ENCODE measurements at places on chromosomes 7 and 10.

DNA sequence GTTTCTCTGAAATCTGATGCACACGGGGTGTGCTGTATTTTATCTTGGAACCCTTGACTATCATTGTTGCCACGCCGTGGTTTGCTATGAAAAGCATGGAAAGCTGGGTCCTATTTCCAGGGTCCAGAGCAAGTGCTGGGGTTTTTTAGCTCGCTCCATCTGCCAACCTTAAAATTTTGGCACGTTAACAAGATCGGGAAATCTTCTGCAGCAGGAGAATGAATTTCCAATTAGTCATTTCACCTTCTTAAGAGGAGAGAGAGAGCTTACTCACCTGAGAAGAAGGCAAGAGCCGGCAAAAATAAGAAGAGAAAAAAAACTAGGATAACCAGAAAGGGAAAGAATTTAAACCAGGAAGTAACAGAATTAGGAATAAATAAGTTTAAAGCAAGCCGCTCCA, 223.6 kb upstream of the CELF2 start:
- DNase-seq, result no peak

DNA sequence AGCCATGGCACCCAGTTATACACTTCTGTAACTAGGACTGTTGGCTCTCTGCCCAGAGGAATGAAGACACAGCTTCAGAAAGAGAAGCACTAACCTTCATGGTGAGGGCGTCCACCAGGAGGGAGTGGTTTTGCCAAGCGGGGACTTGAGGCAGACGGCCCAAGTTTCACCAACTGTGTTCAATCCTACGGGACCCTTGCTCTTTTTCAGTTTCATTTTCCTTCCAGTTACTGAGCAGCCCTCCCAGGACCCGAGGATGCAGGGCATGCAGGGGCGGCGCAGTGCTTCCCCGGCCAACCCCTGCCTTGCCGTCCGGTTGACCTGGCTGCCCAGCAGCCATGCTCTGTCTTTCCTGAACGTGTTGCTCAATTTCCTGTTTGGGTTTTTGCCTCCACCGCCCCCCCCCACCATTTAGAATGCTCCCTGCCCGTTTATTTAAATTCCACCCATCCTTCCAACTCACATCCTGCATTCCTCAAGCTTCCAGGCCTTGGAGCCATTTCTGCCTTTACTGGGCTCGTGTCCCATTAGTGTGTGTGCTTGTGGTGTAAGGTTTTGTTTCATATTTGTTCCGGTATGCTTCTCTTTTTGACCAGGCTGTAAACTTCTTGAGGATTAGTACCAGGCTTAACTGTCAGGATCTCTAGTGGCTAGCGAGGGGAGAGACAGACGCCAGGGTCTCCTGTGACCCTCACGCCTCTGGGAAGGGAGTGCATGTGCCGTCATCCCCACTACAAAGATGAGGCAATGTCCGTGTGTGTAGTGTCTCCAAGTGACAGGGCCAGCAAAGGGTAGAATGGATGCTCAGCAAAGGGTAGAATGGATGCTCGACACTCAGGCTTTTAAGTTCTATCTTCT, 31.6 kb downstream of the IL15RA start:
- no peak for DNase-seq

DNA sequence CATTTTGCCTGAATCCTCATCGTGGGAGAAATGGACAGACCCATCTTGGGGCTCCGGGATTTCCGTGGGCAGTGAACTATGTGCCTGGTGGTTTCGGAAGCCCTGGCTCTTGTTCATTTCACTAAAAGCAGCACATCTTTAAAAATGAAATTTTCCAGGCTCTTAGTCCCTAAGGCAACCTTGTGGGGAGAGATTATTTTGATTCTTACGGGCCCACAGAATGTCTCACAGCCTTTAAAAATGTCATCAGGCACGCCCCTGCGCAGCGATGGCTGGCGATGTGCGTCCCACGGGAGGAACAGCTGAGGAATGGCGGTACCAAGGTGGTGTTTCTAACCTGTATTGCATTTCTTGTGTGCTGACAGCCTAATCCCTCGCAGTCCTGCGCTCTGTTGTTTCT, 189.7 kb downstream of the CCDC3 start:
- DNase-seq, result no peak

DNA sequence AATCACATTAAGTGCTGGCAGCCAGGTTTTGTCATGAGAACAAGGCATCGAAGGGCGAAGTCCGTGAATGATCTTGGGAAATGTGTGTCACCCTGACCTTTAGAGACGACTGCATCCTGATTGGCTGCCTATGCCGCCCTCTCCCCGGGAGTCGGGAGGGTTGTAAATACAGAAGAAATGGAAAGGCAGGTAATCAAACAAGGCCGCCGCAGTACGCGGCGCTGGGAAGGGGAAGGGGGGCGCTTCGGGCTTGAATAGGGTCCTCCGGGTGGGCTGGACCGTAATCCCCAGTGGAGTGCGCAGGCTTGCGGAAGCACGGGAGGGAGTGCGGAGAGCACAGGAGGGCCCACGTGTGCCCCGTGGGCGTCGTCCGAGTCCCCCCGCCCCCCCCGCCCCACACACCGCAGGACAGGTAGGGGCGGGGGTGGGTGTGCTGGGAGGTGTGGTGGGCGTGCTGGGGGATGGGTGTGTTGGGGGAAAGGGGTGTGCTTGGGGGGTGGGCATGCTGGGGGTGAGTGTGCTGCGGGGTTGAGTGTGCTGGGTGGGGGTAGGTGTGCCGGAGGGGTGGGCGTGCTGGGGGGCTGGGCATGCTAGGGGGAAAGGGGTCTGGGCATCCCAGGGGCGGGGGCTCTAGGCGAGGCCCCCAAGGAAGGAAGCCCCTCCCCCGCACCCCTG, 169.4 kb downstream of the ARHGAP12 start:
- peak; percentile 32 for DNase-seq

DNA sequence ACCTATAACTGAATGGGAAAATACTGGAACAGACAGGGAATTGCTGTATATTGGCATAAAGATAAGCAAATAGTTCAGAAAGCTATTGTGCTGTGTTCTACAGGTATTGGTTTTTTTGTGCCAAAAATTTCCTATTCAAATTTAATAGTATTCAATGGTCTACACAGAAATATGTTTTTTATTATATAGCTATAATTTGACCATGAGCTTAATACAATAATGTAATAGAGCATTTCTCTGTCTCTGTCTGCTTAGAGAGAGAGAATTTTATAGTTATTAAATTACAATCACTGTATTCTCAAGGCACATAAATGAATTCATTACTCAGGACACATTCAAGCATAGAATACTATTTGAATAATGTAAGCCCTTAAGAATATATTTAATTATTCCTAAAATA, 62.3 kb upstream of the FZD8 start:
- no peak for DNase-seq

GRCh38 chr10:14838582-14839304, 637 bp downstream of the HSPA14 start:
- DNase-seq, result peak; percentile 55

DNA sequence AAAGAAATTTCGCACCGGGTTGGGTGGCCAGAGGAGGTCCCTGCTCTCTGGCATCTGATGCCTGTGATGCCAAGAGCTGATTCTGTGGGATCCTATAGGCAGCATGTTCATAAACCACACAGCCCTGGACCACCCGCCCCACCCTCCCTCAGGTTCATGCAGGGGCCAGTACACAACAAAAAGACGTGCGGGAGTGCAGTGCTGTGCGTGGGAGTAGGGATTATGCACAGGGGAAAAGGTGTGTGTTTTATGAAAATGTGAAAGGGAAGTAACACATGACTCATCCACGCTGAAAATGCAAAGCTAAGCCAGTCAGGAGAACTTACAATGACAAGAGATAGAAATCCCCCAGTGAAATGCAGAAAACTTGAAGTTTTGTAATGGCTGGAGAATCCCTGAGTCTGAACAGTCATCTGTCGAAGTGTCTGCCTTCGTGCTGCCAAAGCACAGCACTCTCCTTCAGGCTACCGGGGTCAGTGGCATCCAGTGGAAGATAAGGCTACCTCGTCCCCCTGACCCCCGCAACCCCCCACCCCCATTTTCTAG, 1.1 kb downstream of the KIAA1217 start:
- DNase-seq, result no peak

DNA sequence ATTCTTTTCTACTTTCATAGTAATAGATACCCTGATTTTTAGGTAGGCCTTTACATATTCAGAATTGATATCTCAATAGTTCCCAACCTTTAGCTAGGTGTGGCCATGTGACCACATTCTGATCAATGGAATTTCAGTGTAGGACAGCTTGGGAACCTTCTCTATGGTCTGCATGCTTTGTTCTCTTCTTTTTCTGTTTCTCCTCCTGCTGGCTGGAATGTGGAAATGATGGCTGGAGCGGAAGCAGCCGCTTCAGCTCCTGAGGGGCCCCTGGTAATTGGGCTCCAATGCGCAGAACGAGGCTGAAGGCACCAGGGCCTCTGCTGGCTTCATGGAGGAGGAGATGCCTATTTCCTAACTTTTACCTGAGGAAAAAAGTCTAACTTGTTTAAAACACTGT, 152.6 kb downstream of the ZMYND11 start:
- no peak for DNase-seq

DNA sequence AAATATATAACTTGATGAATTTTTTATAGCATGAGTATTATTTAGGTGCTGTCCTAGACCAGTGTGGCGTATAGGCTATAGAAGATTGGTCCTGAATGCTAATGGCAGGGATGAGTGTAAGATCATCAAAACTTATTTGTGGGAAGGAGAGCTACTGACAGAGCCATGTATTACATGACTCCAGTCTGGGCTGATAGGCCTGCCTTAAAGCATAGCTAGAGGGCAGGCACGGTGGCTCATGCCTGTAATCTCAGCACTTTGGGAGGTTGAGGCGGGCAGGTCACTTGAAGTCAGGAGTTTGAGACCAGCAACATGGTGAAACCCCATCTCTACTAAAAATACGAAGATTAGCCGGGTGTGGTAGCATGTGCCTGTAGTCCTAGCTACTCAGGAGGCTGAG, 198.1 kb upstream of the KLF14 start:
- no peak for DNase-seq

DNA sequence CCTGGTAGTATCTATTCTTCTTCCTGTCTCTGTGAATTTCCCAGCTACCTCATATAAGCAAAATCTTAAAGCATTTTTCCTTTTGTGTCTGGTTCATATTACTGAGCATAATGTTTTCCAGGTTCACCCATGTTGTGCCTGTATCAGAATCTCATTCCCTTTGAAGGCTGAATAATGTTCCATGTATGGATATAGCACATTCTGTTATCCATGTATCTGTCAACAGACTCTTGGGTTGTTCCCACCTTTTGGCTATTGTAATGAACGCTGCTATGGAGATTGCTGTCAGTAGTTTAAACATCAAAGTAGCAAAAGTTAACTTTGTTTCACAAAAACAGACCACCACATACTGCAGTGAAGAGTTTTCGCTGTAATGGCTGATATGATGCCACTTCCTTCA, 99.9 kb downstream of the NSUN6 start:
- no peak for DNase-seq

- no peak for DNase-seq
These were observed 56.6 kb downstream of the PTPRN2 start for GRCh38 chr7:158530800-158531609.

- no peak for DNase-seq
These were observed 1.5 kb downstream of the PCLO start for GRCh38 chr7:83161186-83161585.

- no peak for DNase-seq
These were observed 20.7 kb downstream of the MTURN start for GRCh38 chr7:30155481-30155880.

DNA sequence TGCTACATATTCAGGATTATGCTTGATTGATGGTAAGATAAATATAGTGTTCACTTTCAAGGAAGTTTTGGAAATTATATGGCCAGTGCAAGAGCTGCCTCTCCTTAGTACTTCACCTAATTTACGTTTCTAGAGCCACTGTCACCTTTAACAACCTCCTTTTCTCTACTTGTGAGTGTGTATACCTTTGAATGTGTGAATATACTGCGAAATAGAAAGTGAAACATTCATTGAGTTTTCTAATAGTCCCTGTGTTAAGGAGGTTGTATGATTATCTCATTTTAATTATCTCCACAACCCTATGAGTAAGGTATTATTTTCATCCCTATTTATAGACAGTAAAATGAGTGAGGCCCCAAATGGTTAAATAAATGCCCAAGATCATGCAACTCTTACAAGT, 1050.5 kb downstream of the XPNPEP1 start:
- DNase-seq, result no peak

GRCh38 chr7:83976302-83976701, 218.3 kb downstream of the SEMA3A start:
- peak; percentile 8 for DNase-seq

DNA sequence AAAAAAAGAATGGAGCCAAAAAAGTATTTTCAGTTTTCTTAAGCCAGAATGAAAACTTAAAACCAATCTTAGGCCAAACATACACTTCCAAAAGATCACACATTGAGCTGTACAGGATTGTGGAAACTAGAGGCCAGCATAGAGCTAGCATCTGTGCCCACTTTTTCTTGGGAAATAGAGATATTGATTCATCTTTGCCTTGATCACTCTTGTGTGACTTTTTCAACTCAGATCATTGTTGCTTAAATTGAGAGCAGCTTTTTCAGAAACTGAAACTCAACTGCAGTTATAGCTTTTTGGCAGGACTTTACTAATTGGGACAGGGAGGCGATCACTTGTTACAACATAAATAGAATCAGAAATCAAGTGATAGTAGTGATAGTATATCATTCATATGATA, 132.2 kb downstream of the PRKG1 start:
- no peak for DNase-seq

DNA sequence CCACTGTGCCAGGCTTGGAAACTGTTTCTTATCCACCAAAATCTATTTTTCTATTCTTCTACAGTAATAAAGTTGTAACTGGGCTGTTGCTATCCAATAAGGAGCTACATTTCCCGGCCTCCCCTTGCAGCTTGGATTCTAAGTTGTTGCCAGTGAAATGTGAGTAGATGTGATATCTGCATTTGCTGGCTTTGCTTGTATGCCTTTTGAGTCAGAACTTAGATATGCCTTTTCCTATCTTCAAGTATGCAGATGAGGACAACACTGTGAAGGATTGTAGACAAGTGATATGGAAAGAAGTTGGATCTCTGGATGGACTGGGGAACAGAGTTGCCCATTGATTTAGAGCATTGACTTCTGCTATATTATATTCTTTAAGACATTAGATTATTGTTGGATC, 236.9 kb downstream of the REEP3 start:
- no peak for DNase-seq
